ENCODE measurements at places on chromosomes 7 and 10.

GRCh38 chr10:34364253-34365037, 450.7 kb downstream of the PARD3 start:
- no peak for DNase-seq

DNA sequence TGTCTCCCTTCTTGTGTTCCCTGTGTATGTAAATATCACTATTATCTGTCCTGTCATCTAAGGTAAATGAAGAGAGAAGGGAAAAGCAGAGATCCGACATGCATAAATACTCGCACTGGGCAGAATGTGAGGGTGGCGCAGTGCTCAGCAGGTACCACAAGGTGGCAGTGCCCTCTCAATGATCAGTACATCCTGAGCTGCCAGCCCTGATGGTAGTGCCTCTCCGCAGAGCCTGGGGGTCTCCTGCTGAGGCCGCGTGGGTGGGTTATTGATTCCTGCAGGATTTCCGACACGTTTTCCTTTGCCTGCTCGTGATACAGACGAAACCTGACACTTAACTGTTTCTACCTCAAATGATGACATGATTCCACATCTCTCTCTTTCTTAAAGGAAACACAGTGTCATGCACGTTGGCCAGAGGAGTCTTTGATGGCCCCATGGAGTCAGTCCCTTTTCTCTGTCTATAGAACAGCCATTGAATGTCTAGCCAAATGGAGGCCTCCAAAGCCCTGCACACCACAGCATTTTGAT, 19.8 kb downstream of the RGR start:
- DNase-seq: peak; percentile 61

DNA sequence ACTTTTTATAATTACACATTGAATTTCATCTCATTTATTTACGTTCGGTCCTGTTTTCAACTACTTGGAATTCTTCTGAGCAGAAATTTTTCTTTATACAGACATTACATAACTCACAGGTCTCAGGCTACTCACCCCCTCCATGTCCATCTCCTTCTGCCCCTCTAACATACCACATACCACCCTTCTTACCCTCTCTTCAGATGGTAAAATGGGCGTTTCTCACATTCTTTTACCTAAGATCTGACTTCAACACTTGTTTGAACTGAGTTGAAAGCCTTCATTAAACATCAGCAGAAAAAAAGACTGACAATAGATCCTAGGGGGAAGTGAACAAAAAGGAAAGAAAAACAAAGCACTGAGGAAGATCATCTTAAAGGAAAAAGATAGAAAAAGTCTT, 309.7 kb downstream of the CTNNA3 start:
- no peak for DNase-seq

DNA sequence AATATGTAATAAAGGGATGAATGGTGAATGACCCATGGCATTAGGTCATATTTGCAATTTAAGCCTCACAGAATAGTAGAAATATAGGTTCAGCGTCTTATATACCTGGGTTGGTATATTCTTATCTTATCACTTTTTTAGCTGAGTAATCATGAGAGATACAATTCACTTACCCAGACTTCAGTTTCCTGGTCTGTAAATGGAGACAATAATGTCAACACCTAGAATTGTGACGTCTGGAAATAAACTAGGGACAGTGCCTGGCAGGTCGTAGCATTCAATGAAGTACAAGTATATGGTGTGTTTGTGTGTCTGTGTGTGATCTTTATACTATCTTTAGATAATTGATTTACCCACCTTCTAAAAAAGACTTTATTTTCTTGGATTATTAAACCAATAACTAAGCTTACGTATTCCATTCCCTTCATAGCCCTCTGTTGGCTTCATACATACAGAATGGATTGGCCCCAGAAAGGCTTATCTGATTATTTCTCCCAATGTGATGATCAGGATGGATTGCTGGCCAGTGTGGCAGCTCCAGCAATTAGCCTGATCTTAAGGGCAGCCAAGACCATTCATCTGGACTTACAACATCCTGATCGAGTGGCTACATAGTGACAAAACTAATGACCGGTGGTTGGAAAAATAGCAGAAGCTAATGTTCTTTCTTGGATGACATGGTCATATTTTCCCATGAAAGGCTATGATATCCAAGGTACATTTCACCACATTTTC, 121.2 kb upstream of the NPVF start:
- no peak for DNase-seq

GRCh38 chr7:44195889-44196288, 4.9 kb upstream of the YKT6 start:
- no peak for DNase-seq

DNA sequence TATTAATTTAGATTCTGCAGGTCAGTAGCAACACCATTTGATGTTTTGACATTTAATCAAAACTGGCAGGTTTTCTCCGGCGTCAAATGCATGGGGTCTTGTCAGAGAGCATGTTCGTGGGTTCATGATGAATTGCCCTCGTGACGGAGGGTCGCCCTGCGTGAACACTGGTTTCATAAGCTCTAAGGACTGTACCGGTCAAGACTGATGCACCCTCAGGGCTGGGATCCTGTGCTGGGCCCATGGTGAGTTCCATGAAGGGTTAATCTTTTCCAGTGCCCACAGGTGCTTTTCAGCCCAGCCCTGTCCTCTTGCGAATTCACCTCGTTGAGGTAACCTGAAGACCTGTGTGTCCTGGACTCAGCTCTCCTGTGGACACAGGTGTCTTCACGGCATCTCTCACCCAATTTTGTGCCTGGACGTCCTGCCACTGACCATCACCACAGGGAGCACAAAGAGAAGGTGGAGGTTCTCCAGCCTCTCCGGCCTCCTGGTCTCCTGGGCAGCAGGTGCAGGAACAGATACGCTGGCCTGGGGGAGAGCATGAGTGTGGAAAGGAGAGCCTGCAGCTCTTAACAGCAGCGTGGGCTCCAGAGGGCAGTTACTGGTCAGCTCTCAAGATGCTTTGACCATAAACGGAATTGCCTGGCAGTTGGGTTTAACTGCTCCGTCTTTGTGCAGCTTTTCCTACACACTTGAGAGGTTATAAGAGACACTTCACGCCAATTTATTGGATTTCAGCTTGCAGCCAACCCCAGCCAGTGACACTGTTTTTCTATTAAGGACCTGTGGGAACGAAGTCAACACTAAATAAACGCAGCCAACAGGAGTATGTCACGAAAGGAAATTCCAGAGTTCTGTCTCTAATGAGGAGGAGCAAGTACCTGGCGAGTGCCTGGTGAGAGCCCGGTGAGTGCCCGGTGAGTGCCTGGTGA, 37.4 kb upstream of the CFAP46 start:
- DNase-seq: no peak

- no peak for DNase-seq
Observed at GRCh38 chr7:75958802-75959543, 35.4 kb downstream of the TMEM120A start.

DNA sequence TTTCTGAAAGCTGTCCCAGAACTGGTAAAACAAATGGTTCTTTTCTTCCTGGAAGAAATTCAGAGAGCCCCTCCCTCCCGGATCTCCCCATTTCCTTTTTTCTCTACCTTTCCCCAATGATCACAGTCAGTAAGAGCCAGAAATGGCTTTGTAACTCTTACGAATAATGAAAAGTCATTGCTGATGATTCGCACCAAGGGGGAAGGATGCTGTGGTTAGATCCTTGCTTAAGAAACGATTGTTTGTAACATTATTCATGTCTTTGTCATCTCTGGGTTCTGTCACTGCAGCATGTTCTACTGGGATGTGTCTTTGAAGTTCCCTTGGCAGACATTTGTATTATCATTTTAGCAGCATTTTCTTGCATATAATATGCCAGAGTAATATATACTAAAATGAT, 138.9 kb downstream of the CACNB2 start:
- no peak for DNase-seq

- DNase-seq: no peak
Observed at GRCh38 chr10:103985726-103986125, 18.8 kb downstream of the SLK start.

GRCh38 chr7:27697861-27698430, 35.3 kb upstream of the HIBADH start:
- no peak for DNase-seq

- no peak for DNase-seq
Observed at GRCh38 chr7:51970961-51971665, 654.5 kb upstream of the COBL start.

GRCh38 chr10:21513405-21513788, 12.1 kb downstream of the SKIDA1 start:
- no peak for DNase-seq

DNA sequence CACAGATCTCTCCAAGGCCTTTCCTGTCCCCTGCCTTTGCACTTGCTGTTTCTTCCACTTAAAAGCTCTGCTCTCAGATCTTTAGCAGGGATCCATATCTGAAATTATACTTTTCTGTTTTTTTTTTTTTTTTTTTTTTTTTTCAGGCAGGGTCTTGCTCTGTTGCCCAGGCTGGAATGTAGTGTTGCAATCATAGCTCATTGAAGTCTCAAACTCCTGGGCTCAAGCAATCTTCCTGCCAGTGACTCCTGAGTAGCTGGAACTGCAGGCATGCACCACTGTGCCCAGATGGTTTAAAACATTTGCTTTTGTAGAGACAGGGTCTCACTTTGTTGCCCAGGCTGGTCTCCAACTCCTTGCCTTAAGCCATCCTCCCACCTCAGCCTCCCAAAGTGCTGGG, 5.0 kb upstream of the TSPAN15 start:
- no peak for DNase-seq

DNA sequence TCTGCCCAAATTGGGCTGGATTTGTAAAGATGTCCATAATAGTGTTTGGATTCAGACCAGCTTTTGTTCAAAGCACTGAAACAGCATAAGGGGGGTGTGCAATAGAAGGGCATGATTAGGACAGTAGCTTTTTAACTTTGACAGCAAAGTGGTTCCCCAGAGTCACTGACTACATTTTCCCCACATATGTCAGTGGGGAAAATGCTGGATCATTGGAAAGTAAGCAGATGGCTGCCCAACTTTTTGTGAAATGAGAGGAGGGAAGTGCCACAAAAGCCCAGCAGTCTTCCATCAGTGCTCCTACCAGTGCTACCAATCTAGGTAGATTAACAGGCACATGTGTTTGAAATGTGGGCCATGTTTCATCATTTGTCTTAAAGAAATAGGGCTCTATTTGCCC, 162.8 kb downstream of the FZD1 start:
- no peak for DNase-seq

DNA sequence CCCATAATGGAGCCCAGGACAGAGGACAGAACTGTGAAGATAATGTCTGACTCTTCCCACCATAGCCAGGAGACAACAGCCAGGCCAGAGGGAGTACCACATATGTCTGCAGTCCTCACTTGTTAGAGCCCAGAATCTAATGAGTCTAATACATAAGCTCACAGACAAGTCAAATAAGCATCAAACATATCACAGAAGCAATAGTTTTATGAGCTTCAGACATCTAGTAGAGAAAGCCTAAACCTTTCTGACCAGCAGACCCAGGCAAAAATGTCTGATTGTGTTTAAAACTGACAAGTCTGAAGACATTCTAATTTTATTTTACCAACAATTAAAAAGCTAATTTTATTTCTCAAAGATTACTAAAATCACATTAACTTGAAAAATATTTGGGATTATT, 75.5 kb downstream of the MAPK8 start:
- DNase-seq: no peak

DNA sequence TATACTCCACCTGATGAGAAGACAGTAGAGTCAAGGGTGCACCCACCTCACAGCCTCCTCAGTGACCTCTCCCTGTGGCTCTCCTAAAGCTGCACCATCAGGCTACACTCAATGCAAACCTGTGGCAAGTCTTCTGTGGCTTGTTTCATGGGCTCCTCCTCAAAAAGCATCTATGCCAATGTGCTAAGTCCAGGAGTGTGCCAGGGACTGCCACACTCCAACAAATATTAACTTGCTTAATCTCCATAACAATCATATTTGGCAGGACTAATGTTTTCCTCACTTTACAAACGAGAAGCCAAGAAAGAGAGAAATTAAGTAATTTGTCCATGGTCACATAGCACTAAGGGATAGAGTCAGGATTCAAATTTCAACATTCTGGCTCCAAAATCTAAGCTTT, 11.9 kb downstream of the NRAP start:
- no peak for DNase-seq

DNA sequence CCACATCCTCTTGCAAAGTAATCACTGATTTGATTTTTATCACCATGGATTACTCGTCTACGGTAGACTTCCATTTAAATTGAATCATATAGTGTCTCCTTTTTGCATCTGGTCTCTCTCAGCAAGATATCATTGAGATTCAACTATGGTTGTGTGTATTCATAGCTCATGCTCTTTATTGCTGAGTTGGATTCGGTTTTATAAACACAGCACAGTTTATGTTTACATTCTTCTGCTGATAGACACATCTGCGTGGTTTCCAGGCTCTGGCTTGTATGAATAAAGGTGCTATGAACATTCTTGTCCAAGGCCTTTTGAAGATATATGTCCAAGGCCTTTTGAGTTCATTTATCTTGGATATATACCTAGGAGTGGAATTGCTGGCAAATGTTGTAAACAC, 356.5 kb upstream of the CELF2 start:
- DNase-seq: no peak

DNA sequence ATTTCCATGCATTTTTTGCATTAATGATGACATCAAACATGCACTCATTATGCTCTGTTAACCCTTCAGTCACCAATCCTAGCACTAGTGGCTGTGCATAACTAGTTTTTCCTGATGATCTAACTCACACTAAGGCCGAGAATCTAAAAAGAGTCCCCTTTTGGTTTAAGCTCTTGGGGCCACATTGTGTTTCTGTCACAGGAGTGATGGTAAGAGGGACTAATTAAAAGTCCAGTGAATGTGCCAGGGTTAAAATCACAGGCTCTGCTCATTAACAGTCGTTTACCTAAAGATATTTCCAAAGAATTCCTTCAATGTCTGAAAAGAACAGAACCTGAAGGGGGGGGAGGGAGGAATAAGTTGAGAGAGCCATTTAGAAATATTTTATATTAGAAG, 359.0 kb upstream of the ANKRD30A start:
- DNase-seq: no peak

DNA sequence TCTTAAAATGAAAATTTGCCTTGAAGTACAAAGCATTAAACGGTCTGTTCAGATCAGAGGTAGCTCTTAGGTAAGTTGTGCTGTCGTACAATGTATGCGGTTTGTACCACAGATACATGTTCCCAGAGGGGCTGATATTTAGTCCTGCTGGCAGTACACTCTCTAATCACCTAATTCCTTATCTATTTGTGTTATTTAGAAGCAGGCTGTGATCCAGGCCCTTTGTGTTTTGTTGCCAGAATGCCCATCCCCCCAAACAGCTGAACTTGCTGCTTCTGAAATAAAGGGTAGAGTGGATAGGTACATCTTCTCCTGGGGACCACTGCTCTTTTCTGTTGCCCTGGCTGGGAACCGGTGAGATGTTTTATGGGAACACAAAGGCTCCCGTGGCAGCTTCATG, 84.5 kb downstream of the SND1 start:
- DNase-seq: no peak

GRCh38 chr10:11701451-11702095, 40.6 kb upstream of the ECHDC3 start:
- no peak for DNase-seq

DNA sequence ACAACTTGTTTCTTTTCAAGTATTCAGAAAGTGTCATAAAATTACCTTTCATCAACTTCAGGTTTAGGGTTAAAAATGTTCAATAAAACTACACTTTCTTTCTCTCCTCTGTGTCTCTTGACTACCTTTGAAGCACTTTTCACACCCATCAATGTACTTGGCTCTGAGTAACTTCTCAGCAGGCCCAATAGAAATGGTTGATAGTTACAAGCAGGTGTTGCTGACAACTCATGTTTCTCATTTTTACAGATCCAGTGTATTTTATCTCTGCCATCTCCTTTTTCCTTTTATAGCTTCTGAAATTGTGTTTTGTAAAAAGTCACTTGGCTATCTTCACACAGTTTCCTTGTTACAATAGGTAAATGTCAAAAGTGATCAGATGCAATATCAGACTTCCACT, 348.0 kb downstream of the PHTF2 start:
- DNase-seq: no peak

Data from CD4-positive, CD25-positive, alpha-beta regulatory T cell (primary cell).